ENCODE measurements at places on chromosomes 11 and 22. TPM values are rescaled to one million over a fixed set of nuclear protein-coding genes. Genes with fewer than 3 reads are reported as not detected.

Gene GRAP2
- not detected for total RNA-seq

Gene MSANTD4
- total RNA-seq = 62.7 TPM

Gene TSSK2
- total RNA-seq = not detected

Gene CD6
- not detected for total RNA-seq

Gene GANAB
- total RNA-seq = 505 TPM

Gene ANAPC15
- total RNA-seq = 17.4 TPM

Gene RASGRP2
- 0.09 TPM for total RNA-seq

Gene SMIM35
- total RNA-seq = not detected

Gene MYBPC3
- not detected for total RNA-seq

Gene ANO5
- total RNA-seq = not detected

Gene TMEM191B
- 0.97 TPM for total RNA-seq

Gene TSGA10IP
- total RNA-seq = not detected

Gene SLC6A5
- total RNA-seq = not detected

Gene MS4A15
- total RNA-seq = not detected

Gene CDC42EP1
- 18.1 TPM for total RNA-seq

Gene CRYAB
- 3.0 TPM for total RNA-seq

Gene C22orf31
- total RNA-seq = not detected

Gene DHCR7
- 118 TPM for total RNA-seq
